ENCODE measurements at places on chromosomes 2 and 18.

DNA sequence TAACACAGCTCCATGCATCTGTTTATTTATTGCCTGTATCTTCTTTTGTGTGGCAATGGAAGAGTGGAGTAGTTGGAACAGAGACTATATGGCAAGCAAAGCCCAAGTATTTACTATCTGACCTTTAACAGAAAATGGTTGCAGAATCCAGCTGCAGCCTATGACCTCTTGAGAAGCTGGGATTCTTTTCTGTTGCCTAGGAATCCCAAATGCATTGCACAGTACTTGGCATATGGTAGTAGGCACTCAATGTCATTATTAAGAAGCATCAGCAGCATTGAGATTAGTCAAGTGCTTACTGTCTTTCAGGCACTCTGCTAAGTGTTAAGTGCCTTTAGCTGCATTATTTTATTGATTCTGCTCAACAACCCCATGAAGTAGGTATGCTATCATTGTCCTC is 331.6 kb downstream of the CCDC85A start:
- DNase-seq = no peak

- no peak for DNase-seq
These were observed 24.6 kb upstream of the RNU4ATAC start for GRCh38 chr2:121505986-121506586.

GRCh38 chr2:234446404-234447076 is 50.3 kb downstream of the ARL4C start:
- DNase-seq = peak; percentile 62

GRCh38 chr2:217471319-217471718 is 531.5 kb downstream of the TNS1 start:
- DNase-seq = no peak

- DNase-seq = no peak
These were observed 342.1 kb downstream of the PLCL1 start for GRCh38 chr2:198146346-198146940.

DNA sequence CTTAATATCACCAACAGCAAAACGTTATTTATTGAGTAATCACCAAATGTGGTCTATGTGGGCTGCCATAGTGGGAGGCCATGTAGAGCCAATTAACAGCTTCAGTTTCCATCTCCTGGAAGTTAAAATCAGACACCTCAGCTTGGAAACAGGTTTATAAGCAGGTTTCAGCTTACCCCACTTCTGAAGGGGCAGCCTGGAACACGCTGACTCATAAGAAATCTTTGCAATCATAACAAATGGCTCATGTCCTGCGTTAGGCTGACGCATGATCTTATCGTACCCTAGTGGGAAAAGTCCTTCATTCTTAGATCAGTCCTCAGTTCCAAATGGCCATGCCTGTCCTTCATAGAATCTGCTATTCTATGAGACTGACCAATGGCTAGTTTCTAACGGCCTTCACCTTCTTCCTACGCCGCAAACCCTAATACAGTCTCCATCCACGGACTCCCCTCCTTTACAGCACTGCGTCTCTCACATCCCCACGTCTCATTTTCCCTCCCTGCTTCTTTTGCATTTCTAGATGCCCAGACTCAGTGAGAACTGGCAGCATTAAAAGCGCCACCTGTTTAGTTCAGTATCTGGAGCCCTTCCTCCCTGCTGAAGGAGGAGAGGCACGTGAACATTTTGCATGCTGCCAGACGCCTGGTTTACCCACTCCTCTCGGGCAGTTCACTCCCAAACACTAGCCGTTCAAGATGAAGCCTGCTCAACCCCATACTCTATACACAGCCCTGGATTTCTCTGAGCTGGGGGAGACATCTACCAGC is 24.2 kb upstream of the BZW1 start:
- no peak for DNase-seq

DNA sequence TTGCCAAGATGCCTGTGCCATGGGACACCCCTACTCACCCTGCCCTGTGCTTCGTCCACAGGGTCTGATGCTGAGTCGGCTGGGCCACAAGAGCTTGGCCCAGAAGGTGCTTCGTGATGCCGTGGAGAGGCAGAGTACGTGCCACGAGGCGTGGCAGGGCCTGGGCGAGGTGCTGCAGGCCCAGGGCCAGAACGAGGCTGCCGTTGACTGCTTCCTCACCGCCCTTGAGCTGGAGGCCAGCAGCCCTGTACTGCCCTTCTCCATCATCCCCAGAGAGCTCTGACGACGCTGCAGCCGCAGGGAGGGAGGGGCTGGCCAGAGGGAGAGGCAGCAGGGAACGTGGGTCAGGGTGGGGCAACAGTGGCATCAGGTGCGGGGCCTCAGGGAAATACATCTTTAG is 81.5 kb downstream of the STPG4 start:
- no peak for DNase-seq

DNA sequence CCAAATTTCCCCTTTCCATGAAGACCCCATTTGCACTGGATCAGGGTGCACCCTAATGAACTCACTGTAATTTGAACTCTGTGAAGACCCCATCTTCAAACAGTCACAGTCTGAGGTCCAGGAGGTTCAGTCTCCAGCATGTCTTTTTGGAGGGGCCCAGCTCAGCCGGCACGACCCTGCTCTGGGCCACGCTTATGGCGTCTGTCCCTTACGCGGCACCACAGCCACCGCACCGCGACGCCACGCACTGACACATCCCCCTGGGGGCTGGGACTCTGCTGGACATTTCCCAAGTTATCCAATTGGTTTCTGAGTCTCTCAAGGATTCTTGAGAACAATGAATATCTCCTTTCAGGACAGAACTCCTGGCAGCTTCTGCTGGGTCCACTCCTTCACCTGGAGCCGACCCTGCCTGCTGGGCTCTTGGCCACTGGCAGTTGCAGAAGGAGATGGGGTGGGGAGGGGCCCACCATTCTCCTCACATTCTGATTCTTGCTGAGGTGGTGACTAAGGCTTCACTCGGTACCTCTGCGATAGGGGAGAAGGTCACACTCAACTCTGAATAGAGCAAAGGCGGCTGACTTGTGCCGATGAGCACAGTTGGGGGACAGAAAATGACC is 124.0 kb downstream of the RTP5 start:
- DNase-seq = no peak

GRCh38 chr18:22710673-22711191 is 222.4 kb upstream of the RBBP8 start:
- no peak for DNase-seq

GRCh38 chr2:109454765-109455394 is 158.9 kb downstream of the SEPTIN10 start:
- no peak for DNase-seq

- DNase-seq = no peak
These were observed 32.6 kb upstream of the LPIN1 start for GRCh38 chr2:11713815-11714214.

DNA sequence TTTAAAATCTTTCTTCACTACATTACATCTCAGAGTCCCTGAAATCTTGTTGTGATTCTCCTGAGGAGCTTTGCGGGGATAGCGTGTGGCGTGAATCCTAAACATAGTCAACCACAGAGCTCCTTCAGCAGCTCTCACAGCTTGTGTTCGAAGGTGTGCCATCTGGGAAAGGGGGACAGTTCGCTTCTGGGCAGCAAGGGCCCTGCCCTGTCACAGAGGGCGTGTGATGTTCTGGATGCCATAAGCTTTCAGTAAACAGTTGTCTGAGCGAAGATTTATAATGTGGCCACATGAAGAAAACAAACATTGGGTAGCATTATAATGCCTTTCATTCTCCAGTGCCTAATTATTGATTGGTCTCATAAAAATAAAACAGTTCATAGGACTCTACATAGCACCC is 172.5 kb downstream of the MYO1B start:
- no peak for DNase-seq

DNA sequence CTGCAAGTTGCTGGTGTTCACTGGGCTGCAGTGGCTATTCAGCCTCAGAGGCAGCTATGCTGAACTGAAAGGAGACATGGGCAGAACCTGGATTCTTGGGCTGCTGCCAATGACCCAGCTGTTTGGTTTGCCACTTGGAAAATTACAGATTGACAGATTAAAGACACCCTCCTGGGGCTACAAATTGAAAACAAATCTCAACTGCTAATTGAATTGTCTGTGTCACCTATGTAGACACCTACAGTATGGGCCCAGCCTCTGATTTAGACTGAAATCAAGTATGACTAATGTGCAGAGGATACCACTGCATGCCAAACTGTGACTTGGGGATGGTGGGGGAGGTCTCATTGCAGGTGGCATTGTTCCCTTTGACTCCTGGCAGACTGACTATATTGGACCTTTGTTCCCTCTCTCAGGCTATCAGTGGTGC is 42.8 kb downstream of the ITSN2 start:
- no peak for DNase-seq

GRCh38 chr2:71465961-71466300 is 12.6 kb downstream of the DYSF start:
- no peak for DNase-seq

DNA sequence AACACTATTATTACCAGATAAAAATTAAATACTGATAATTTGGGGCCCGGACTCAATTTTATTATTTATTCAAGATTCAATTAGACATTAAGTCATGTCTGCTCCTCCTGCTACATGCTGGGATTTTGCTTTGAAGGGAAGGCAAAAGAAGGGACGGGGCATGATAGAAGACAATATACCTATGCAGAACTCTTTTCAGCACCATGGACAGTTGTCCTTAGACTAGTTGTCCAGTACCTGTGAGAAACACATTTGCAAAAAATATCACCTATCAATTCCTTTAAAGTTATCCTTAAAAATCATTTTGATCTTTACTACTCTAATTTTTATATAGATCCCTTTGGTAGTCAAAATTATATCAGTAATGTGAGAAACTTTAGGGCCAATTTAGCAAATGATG is 100.2 kb upstream of the SULT1C3 start:
- DNase-seq = no peak

DNA sequence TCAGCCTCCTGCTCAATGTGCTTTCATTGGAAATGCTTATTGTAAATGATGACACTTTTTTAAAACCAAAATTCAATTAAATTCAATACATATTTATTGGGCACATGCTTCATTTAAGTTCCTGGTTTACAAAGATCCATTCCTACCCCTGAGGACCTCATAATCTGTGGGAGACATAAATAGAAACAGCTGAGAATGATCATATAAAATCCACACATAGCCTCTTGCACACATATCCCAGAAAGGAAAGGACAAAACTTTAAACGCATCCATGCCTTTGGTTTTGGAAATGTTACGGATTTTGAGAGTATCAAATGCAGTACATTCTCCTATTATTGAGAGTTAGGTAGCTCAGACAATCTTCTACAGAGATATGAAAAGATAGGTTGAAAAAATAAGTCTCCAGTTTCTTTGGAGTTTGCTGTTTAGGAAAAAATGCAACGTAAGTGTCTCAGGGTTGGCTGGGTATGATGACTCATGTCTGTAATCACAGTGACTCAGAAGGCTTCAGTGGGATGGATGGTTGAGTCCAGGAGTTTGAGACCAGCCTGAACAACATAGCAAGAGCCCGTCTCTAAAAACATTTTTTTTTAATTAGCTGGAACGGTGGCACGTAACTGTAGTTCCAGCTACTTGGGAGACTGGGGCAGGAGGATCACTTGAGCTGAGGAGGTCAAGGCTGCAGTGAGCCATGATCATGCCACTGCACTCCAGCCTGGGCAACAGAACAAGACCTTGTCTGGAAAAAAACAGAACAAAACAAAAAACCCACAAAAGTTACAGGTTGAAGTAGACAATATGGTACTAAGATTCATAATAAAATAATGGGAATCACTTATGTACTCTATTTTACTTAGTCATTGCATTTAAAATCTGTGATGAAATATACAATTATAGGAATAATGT is 3.9 kb upstream of the PRELID3A start:
- no peak for DNase-seq

DNA sequence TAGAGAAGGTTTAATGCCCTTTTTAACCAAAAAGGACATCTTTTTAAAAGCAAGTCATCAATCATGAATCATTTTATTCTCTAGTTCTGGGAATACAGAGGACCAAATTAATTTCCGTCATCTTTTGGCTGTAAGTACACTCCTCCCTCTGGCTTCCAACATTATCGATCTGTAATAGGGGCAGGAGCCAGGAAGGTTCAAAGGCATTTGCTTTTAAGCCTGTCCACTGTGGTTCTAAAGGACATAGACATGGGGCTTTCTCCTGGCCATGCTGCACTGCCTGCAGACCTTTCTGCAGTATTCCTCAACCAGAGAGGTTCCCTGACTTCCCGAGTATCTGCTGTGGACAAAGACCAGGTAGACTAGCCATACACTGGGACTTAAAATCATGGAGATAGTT is 170.5 kb downstream of the MYO5B start:
- DNase-seq = no peak

DNA sequence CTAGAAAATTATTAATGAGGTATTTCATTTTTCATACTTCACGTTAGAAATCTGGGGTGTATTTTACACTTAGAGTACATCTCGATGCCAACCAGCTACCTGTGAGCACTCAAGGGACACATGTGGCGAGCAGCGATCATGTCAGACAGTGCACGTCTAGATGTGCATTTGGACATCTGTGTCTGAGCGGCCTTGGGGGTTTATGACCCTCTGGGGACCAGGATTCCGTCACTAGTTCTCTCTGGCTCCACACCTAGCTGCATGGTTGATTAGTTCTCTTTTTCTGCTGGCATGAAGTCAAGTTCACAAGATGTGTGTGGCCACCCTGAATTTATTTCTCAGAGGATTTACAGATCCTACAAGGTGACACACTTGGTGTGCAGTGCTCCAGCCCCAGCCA is 192.2 kb downstream of the TSN start:
- no peak for DNase-seq

GRCh38 chr2:181354626-181355025 is 102.6 kb upstream of the ITGA4 start:
- no peak for DNase-seq

- no peak for DNase-seq
These were observed 1647.1 kb downstream of the SUCLG1 start for GRCh38 chr2:82811946-82812345.

DNA sequence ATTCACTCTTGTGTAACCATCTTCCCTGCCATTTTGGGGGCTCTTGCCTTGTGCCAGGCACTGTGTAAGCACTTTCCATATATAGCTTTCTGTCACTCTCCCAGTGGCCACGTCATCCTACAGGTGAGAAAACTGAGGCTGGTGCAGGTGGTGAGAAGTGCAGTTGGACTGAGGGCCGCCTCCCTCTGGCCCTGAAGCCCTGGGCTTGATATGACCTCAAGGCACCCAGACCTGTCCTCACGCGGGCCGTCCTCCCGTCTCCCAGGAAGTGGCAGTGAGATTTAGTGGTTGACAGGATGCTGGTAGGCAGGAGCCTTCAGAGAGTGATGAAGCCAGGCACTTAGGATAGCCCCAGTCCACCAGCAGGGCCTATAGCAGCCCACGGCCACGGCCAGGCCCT is 30.5 kb downstream of the MAL start:
- no peak for DNase-seq

DNA sequence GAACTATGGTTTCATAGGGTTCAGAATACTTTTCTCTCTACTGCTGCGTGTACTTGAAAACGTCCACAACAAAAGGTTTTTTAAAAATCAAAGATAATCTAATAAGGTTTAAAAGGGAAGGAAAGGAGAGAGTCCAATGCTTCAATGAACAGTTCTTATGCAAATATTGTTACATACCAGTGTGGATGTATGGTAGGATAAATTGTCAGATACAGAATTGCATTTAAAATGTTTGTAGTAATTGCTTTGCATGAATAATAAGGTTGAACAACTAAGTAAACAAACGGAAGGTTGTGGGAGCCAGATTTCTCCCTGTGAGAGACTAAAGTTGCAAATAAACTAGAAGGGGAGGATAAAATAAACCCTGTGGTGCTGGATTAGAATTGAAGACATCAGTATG is 53.8 kb upstream of the RBBP8 start:
- DNase-seq = no peak

GRCh38 chr2:130966775-130967490 is 126.3 kb downstream of the FAM168B start:
- DNase-seq = no peak
